ENCODE measurements at places on chromosomes 16 and 17.

GRCh38 chr17:40532520-40533253, 31.3 kb upstream of the TNS4 start:
- no peak for DNase-seq

- peak; percentile 18 for DNase-seq
These were observed 5.8 kb upstream of the CBX4 start for GRCh38 chr17:79844869-79845600.

- peak; percentile 83 for DNase-seq
These were observed 14.7 kb downstream of the RARA start for GRCh38 chr17:40323391-40324381.

- no peak for DNase-seq
These were observed 96.3 kb downstream of the TNFRSF13B start for GRCh38 chr17:16875662-16876061.

DNA sequence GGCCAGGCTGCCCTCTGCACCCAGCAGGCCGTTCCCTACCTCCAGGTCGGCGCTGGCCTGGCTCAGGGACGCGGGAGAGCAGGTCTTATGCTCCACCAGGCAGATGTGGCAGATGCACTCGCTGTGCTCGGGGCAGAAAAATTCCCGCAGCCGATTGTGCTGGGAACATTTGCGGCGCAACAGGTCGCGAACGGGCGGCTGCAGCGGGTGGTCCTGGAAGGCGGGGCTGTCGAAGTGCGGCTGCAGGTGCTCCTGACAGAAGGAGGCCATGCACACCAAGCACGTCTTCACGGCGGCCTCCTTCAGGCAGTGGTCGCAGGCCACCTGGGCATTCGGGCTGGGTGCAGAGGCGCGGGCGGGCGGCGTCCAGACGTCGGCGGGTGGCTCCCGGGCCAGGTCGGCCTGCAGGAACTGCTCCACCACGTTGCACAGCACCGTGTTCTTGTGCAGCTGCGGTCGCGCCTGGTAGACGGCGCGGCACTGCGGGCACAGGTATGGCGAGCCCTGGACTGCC, 439 bp downstream of the TRIM25 start:
- DNase-seq: no peak

GRCh38 chr17:49572806-49573420, 2.8 kb upstream of the NXPH3 start:
- DNase-seq: no peak

- no peak for DNase-seq
These were observed 8.7 kb downstream of the TMEM204 start for GRCh38 chr16:1542166-1542500.

DNA sequence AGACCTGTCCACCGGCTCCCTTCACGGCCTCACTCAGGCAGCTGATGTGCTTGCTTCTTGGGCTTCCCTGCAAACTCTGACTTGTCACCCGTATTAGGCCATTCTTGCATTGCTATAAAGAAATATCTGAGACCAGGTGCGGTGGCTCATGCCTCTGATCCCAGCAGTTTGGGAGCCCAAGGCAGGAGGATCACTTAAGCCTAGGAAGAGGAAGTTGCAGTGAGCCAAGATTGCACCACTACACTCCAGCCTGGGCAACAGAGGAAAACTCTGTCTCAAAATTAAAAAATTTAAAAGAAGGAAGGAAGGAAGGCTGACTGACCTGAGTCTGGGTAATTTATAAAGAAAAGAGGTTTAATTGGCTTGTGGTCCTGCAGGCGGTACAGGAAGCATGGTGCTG, 17.0 kb downstream of the SOST start:
- DNase-seq: no peak

- peak; percentile 63 for DNase-seq
These were observed 23.9 kb upstream of the HEATR6 start for GRCh38 chr17:60102632-60103096.

- DNase-seq: no peak
These were observed 5.8 kb upstream of the CCDC182 start for GRCh38 chr17:57750895-57751294.

DNA sequence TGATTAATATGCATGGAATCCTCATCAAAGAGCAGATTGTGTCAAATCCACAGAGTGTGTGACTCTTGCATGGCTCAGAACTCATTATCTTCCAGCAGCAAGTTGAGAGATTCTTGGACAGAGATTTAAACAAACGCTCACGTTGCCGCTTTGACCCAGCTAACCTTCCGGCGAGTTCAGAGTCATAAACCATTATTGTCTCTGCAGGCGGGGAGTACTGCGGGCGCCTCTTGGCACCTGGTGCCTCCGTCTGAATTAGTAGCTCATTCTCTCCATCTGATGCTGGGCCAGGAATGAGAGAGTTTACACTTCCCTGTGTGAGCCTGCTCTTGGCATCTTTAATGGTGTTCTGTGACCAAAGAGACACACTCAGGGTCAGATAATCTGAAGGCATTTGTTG, 138.6 kb upstream of the WSCD1 start:
- DNase-seq: no peak

DNA sequence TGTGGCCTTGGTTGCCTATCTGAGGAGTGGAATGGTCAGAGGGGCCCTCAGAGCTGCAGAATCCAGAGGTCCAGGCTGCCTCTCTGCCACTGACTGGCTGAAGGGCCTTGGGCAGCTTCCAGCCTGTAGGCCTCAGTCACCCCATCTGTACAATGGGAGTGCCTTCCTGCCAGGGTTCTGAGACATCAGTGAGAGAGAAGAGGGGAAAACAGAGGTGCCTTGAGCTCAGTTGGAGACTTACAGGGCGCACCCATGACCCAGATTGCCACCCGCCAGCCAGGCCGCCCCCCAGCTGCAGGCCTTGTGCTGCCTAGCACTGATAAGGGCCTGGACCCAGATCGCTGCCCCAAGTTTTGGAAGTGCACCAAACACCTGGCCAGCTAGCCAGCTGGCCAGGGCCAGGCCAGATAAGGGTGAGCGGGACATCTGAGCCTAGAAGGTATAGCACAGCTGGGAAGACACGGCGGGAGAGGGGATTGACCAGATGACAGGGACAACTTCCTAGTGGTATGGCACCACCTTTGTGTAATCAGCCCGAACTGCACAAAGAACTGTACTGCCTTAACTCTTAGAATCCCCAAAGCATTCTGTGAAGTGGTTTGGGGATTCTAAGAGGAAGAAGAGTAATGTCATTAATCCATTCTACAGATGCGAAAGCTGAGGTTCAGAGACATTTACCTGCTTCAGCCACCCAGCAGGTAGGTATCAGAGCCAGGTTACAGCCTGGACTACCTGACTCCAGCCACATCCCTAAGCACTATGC, 1.4 kb downstream of the SLC4A1 start:
- no peak for DNase-seq

- no peak for DNase-seq
These were observed 100.1 kb downstream of the AATF start for GRCh38 chr17:37048811-37049210.

DNA sequence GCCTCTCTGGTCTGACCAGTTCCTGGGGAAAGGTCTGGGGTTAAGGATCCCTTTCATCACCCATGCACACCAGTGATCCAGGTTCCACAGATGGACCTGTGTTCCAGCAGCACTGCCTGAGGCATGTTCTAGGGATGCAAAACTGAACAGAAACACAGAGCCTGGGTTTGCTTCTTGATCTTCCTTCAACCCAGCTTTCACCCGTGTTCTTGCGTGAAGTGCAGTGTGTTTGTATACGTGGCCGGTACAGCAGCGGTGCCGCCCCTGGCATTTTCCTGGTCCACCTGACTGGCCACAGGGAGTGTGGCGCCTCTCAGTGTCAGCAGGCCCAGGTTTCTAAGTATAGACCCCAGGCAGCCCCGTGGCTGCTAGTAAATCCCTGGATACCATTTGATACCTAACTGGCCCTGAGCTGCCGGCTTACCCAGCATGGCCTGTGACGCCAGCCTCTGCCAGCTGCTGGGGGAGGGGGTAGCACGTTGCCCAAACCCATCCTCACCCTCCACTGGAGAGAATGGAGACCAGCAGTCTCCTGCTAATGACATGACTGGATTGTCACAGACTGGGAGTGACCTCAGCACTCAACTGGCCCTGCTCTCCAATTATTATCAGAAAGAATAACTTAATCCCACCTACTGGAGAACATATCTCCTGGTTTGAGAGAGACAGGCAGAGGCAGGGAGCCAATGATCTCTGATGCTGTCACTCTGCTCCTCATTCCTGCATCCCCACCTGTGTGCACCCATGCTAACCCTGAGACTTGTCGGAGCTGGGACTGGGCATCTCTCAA, 59.2 kb upstream of the LGALS9 start:
- no peak for DNase-seq

DNA sequence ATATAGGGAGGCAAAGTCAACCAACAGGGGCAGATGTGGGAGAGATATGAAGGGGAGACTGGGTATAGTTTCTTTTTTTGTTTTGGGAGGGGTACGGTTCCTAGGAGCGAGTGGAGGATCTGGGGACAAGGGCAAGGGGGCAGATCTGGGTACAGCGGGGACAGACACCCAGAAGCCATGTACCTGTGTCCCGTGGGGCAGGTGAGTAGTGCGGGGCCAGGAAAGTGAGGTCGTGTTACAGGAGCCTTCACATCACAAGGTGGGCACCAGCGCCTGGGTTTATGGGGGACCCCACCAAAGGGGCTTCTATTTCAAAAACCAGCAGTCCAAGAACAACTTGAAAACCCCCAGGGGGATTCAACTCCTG, 11.5 kb downstream of the LITAF start:
- no peak for DNase-seq

- peak; percentile 78 for DNase-seq
These were observed 77.3 kb downstream of the MPRIP start for GRCh38 chr17:17119533-17119932.

- DNase-seq: no peak
These were observed 88.8 kb upstream of the TNRC6C start for GRCh38 chr17:77869665-77870132.

- DNase-seq: peak; percentile 92
These were observed at the start of gene LIG3 for GRCh38 chr17:34980353-34980680. LIG3 (plus strand) TSS chr17:34980512; CDS start chr17:34983006, 2,494 bp downstream.

DNA sequence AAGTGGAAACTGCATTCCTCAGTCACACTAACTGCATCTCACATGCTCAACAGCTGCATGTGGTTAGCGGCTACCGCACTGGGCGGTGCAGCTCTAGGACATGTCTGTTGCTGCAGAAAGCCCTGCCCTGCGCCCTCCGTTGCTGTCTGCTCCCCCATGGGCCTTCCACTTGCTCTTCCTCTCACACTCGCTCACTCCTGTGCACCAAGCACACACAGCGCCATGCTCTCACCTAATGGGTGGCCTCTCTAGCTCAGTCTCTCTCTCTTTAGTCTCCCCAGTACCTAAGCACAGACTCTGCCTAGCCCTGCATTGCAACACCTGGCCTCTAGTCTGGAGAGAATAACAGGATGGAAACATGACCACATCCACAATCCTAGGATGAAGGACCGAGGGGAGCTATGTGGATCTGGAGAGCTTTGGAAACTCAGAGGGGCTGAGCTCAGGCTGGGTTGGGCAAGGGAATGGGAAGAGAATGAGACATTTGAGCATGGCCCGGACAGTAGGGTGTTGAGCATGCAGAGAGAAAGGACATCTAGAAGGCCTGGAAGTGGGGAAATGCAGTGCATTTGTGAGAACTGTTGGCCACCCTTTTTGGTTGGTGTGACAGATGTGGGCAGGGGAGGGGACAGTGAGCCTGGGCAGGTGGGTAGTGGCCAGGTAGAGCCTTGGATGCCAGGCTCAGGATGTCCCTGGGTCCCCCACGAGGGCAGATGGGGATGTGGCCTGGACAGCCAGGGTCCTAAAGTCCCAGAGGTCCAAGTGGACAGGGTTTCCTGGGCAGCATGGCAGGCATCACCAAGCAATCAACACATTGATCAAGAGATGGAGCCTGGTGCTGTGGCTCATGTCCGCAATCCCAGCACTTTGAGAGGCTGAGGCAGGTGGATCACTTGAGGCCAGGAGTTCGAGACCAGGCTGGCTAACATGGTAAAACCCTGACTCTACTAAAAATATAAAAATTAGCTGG, 16.1 kb downstream of the SGCA start:
- DNase-seq: peak; percentile 79

DNA sequence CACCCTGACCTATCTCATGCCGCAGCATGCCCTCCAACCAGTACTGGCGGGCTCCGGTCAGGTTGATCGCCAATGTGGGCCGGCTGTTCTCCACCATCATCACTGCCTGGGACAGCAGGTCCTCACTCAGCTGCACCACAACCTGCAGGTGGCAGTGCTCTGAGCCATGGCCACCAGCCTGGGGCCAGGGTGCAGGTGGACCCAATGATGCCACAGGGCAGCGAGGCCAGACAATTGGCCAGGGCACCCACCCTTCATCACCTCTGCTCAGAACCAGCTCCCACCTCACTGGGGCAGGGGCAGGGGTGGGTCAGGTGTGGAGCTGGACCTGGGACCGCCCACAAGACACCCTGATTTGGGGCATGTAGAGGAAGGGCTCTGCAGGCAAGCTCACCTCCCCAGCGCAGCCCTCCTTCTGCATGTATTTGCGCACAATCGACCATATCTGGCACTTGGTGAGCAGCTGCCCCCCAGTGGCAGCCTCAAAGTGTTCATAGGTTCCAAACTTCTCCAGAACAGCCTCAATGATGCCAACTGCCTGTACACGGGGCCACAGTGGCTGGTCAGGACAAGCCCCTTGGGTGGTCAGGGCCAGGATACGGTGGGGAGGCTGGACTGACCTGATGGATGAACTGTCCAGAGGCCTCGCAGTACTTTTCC, 4.2 kb downstream of the MATCAP1 start:
- DNase-seq: no peak

- no peak for DNase-seq
These were observed 101.4 kb downstream of the TNFRSF13B start for GRCh38 chr17:16870253-16871245.

GRCh38 chr17:13182854-13183253, 165.0 kb upstream of the ELAC2 start:
- DNase-seq: no peak

DNA sequence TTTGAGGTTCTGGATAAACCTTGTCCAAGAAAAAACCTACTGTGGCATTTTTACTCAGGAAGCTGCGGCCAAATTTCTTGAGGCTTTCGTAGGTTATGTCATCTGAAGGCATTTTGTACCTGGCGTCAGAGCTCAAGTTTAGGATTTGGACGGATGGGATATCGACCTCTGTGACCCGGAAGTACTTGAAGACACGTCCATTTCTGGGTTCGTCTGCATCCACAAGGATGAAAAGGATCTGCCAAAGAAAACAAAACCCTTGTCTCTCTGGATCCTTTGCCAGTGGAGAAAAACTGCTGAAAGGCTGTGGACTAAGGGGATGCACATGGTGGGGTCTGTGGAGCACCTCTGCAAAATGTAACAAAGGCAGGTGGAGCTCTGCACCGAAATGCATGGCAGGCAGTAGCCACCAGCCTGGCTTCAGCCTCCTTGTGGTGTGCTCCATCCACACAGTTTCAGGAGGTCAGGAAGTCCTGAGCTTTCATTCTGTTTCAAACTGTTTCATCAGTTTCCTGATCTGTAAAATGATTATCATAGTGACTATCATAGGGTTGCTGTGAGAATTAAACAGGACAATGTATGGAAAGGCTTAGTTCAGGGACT, 17.0 kb upstream of the UMOD start:
- no peak for DNase-seq
